HepG2 (cell line): ENCODE measurements at places on chromosomes 7 and 10.

DNA sequence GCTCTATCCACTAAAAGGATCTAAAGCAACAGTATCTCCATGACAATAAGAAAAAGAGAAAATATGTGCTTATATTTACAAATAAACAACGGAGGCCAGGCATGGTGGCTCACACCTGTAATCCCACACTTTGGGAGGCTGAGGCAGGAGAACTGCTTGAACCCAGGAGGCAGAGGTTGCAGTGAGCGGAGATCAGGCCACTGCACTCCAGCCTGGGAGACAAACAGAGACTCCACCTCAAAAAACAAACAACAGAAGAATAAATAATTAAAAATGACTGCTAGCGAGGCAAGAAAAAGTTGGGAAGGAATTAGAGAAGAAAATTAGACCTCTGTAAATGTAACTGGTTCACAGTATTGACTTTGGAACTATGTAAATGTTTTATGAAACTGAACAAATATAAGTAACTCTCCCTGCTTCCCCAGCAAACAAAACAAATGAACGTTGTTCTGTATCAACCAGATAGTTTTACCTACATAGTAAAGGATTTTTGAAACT lies 17.1 kb downstream of the TRIM24 start:
- peak; percentile 79 for DNase-seq

DNA sequence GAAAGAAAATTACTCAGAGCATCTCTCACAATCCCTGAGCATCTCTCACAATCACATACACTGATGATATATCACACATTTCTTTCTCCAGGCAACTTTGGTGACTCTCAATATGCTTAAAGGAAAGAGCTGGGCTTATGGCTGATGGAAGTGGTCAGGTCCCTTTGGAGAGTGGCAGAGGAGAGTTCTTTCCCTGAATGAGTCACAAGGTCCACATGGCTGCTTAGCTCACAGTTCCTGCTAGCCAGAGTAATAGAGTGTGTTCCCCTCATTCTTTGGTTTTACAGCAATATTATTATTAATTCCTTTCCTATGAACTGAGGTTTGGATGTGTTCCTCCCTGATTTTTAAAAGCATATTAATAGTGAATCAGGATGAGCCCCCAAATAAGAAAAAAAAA lies 287.4 kb downstream of the C7orf25 start:
- no peak for DNase-seq

- no peak for DNase-seq
Measured at GRCh38 chr10:124705817-124706461, 38.2 kb downstream of the FAM53B start.

DNA sequence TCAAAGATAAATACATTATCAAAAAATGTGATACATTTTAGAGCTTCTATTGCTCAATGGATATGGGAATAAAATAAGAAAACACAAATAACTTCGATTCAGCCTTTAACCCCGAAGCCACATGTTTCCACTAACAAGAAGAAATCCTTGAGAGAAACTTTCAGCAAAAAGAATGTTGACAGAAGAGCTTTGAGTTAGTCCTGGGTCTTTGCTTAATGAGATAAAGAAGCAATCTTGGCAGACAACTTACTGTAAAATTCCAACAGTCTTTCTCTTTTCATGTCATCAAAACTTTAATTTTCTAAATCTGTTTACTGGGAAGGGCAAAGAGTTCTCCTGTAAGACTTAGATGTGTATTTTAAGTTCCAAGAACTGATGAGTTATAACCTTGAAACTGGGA lies 810.2 kb downstream of the CNTNAP2 start:
- no peak for DNase-seq

- no peak for DNase-seq
Measured at GRCh38 chr10:3654496-3654895, 130.5 kb downstream of the KLF6 start.

DNA sequence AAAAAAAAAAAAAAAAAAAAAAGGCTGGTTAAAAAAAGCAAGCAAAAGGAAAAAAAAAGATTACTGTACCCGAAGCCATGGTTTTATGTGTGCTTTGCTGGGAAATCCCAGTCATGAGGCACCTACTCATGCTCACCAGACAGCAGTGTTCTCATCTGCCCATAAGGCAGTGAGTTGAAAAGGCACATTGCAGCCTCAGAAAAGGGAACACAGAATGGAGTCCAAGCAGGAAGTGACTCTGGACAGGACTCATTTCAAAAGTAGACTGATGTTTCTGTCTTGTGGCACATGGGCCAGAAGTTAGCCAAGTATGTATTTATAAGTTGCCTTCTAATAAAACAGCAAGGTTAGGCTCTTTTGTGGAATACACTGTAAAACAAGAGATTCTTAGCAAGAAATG lies 40.2 kb downstream of the PDSS1 start:
- DNase-seq = no peak

- peak; percentile 55 for DNase-seq
Measured at GRCh38 chr7:105389088-105389650, 448 bp upstream of the SRPK2 start.

- no peak for DNase-seq
Measured at GRCh38 chr7:27091941-27092818, 3.6 kb downstream of the HOXA1 start.

- no peak for DNase-seq
Measured at GRCh38 chr10:100823194-100823593, 77.8 kb downstream of the PAX2 start.

DNA sequence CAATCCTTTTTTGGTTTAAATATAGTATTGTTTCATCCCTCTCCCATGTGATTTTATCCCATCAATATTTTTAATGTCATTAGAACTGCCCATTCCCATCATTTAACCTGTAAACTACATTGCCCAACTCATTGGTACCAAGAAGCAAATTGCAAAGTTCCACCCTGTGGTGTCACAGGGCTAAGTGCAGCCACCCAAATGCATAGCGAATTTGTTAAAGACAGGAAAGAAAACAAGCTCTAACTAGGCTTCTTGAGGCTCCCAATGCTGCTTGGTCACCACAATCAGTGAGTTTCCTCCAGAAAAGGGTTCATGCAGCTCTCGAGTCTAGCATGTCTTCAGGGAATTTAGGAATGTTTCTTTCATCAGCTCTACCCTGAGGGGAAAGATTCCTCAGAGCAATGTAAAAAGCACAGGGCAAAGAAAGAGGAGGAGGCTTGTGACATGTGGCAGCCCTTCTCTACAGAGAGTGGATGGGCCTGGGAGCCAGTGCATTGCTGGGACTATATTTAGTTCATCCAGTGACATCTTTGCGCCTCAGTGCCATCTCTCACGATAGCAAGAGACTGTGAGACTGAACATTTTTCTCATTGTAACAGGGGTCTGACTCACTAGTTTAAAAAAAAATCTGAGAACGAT lies 58.1 kb downstream of the CAV1 start:
- DNase-seq = no peak

DNA sequence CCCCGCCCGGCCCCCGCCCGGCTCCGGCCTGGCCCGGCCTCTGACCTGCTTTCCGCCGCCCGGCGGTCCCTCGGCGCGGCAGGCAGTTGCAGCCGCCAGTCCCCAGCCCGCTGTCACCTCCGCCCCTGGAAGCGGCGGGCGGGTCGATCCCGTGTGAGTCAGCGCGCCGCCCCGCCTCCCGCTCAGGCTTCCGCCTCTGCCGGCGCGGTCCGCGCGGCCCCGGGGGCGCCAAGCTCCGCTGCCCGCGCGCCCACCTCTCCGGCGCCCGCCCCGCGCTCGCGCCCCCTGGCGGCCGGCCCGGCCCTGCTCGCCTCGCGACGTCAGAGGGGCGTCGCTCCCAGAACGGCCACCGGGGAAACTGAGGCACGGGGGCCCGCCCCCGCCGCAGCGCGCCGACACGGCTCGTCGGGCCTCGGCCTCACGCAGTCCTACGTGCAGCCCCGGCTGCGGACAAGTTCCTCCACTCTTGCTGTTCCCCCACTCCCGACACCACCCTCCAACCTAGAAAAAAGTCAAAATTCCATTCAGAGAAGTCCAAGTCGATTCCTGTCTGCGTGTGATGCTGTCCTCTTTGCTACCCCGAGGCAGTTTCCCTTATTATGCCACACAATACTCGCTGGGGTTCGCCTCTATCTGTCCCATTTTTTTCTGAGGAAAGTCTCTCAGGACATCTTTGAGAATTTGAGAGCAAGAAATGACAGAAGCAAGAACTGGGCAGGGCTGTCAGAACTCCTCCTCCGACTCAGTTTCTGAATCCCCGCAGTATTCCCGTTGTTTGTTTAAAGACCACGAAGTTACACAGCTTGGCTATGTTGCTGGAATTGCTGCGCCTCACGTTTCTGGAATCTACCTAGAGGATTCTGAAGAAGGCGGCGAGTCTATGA lies at the start of gene DNMBP:
TSS of gene DNMBP (minus strand) at position 155 of the 884 bp plus-strand sequence. CDS start 37,823 bp downstream, outside the sequence.
- DNase-seq = peak; percentile 61

- no peak for DNase-seq
Measured at GRCh38 chr7:99272476-99273045, at the start of gene MYH16. Gene MYH16 (plus strand): TSS chr7:99272839.

- DNase-seq = peak; percentile 2
Measured at GRCh38 chr7:15720849-15721471, 34.5 kb upstream of the MEOX2 start.

GRCh38 chr10:17273403-17273802 lies 45.4 kb downstream of the VIM start:
- no peak for DNase-seq

DNA sequence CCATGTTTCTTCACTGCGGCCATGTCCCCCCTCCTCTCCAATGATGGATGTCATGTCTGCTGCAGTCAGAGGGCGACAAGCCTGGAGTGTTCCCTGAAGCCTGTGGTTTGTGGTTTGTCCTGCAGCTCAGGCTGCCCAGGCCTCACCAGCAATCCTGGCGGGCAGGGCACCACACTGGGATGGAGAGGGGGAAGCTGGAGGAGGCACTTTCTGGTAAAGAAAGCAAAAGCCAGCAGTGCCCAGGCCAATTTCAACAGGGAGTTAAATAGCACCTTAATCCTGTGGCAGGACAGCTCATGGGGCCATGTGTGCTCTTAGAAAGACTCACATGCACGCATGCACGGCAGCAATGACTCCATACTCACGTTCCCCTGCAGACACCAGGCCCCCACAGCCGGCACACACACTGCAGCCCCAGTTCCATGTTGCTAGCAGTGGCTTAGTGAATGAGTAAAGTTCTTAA lies 158.3 kb downstream of the EGFR start:
- DNase-seq = no peak

DNA sequence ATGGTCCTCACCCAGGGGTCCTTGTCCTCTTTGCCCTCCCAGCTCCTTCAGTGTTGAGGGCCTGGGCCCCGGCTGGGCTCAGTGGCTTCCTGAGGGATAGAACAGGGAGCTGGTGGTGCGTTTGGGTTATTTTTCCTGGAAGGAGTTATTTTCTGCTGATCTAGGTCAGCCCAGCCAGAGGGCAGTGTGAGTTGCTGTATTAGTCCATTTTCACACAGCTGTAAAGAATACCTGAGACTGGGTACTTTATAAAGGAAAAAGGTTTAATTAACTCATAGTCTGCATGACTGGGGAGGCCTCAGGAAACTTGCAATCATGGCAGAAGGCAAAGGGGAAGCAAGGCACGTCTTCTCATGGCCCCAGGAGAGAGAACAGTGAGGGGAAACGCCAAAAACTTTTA lies 122.4 kb upstream of the PCBD1 start:
- no peak for DNase-seq

GRCh38 chr10:97196223-97197029 lies 10.7 kb upstream of the SLIT1 start:
- DNase-seq = peak; percentile 47

GRCh38 chr10:90319188-90319914 lies 538.5 kb downstream of the HTR7 start:
- DNase-seq = peak; percentile 43

DNA sequence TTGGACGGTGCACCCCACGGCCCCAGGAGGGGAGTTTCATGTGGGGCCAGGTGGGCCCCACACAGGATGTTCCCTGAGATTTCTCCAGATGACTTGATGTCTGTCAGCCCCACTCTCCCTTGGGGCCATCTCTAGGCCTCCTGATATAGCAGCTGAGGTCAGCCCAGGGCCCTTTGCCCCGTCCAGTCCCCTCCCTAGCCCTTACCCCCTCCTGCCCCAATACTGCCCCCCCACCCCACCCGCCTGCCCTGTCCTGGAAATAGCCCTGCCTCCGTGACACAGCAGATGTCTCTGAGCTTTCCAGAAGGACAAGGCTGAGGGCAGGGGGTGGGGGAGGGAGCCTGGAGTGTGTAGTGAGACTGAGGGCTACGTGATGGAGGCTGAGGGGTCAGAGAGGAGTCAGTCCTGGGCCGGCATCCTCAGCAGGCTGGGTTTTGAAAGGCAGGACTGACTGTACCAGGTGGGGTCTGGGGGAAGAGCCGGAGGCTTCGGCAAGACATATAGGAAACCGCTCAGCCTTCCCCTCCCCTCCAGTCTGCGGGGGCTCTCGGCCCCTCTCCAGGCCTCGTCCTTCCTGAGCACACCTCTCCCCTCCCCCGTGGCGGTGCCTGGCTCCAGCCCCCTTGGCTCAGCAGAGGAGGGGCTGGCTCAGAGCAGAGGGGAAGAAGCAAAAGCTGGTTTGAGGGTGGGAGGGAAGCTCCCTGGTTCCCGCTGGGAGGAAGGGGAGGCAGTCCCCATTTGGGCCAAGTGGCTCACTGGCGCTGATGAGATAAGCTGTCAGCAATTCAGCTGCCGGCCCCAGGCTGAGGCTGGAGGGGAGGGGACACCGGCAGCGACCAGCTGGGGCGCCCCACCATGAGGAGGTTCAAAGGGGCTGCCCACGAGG lies 2.0 kb downstream of the FLNC start:
- DNase-seq = no peak

DNA sequence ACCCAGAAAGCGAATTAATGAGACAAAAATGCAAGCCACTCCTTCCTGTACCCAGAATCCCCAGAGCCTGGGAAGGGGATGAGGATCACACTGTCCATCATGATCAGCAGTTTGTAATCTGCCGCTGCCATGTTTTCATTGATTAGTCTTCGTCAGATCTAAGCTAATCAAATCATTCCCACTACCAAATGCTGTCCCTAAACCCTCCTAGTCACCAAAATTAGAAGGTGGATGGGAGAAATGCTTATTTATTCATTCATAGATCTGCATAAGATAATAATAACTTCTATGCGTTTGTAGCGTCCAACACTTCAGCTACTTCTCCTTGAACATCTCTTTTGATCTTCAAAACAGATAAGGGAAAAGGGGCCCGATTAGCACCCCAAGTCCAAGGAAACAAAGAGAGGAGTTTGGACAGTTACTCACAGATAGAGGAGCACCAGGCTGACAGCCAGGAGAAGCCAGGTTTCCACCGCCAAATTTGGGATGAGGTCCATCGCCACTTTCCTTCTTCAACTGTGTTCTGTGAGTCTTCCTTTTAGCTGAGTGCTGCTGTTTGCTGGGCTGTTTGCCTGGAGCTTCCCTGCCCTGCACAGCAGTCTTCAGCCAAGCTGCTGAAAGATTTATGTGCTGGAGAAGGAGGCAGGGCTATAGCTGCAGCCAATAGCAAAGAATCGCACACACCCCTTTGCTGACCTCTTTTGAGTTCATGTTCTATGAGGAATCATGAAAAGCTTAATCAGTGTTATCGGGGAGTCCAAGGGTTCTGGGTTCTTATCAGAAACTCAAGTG lies at the start of gene CYP3A5:
TSS of gene CYP3A5 (minus strand) at position 597 of the 792 bp plus-strand sequence. CDS start at position 497, 100 bp downstream.
- no peak for DNase-seq

- DNase-seq = no peak
Measured at GRCh38 chr10:90484518-90484917, 373.3 kb downstream of the HTR7 start.
